ENCODE measurements at places on chromosomes 12 and 14.

DNA sequence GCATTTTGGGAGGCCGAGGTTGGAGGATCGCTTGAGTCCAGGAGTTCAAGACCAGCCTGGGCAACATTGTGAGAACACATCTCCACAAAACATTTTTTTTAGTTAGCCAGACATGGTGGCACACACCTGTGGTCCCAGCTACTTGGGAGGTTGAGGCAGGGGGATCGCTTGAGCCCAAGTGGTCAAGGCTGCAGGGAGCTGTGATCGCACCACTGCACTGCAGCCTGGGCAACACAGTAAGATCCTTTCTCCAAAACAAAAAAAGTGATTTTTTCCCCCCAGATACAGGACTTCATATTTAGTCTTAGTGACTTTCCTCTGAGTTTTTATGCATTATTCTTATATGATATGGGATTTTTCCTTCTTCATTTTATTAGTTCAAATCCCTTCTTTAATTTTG, 20.2 kb downstream of the OXA1L start:
- DNase-seq, result no peak

DNA sequence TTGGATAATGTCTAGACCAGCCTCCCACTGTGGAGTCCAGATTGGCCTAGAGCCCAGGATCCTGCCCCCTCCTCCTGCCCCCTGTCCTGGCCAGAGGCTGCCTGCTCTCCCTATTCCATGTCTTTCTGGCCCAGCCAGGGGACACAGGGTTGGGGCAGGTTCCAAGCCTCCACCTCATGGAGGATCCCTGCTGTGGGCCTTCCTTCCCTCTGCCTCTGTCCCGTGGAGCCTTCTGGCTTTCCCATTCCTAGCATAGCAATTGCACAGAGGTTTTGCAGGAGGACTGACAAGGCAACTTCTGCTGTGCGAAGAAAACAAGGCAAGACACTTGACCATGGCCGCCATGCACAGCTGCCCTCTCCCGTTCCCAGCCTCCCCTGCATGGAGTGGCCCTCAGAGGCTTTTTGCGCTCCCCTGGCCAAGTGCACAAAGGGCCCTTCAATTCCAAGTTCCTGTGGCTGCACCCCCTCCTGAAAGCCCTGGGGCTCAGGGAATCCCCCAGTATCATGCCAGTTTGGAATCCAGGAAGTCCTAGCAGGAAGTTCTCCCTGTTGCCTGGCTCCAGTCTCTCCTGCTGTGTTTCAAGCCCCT, 42.1 kb downstream of the KRT80 start:
- no peak for DNase-seq

DNA sequence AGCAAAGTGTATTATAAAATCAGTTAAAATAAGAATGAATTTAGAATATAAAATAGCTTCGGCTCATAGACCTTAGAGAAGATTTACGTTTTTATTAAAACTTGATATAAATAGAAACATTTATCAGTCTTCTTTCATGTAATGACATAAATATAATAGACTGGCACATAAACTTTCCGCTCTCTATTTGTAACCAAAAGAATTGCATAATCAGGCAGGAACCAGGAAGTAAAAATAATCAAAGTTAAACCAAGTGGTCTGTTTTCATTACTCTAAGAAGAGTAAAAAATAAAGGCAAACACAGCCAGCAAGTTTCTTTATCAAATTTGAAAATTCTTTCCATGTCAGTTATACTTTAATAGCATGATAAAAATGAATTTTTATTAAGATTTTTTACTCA, 46.3 kb upstream of the ATP2A2 start:
- no peak for DNase-seq

DNA sequence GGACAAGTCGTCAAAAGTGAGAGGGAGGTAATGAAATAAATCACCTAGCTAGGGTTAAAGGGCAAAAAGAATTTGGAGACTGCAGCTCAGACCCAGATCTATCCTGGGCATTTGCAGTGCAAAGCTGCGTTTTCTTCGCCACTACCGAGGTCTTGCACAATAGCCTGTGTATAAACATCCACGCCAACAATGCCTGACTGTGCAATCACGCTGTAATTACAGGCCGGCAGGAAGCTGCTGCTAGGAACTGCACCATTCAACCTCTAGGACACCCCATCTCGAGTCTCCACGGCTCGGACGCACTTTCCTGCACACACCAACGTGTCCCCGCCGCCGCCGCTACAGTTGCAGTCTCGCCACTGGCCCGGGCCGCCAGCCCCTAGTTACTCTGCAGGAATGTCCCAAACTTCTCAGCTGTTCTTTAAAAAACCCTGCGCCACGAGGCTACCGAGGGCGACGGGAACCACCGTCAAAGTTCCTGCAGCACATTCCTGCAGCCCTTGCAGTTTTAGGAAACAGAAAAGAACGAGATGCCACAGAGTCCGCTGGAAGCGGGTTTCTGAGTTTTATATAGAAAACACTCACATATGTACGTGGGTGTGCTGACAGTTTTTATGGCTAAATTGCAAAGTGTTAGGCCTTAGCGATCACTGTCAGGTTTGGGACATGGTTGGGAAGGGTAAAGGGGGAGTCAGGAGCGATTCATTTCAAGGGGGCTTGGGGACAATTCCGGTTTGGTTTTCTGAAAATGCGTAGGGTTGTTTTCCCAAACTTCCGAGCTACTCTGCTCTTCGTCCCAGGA, 65.6 kb upstream of the PTGR2 start:
- DNase-seq, result peak; percentile 77

DNA sequence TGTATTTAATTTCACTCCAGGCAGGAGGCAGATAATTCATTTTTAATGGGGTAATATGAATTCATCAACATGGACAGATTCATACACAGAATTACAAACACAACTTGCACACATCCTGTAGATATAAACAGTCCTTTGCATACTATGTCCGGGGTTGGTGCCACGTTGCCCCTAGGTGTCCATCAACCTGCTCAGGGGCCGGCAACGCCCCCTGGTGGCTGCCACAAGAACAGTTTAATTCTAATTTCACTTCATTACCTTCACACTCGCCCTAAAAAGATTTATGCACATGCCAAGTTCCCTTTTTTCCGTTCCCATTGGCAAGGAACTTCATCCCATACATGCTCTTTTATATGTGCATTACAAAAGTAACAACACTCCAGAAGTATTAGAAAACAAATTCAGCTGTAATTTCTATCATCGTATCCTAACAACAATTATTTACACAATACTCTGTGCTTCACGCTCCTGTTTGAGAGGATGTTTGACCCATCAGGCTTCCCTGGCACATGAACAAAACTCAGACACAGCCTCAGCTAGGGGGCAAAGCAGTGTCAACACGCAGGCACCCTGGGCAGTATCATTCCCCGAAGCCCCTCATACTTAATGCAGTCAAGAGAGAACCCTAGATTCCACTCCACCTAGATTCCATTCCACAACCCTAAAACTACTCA, 15.5 kb downstream of the MANSC1 start:
- DNase-seq, result no peak

GRCh38 chr14:49642163-49642562, 7.1 kb upstream of the DNAAF2 start:
- DNase-seq, result no peak

- no peak for DNase-seq
These were observed 1.4 kb downstream of the ACAD10 start for GRCh38 chr12:111687255-111687654.

- DNase-seq, result no peak
These were observed 117.6 kb upstream of the TMCC3 start for GRCh38 chr12:94767956-94768355.

GRCh38 chr12:48970702-48971334, 717 bp downstream of the WNT10B start:
- DNase-seq, result no peak

- no peak for DNase-seq
These were observed 124.5 kb upstream of the LRIG3 start for GRCh38 chr12:59044791-59045190.

DNA sequence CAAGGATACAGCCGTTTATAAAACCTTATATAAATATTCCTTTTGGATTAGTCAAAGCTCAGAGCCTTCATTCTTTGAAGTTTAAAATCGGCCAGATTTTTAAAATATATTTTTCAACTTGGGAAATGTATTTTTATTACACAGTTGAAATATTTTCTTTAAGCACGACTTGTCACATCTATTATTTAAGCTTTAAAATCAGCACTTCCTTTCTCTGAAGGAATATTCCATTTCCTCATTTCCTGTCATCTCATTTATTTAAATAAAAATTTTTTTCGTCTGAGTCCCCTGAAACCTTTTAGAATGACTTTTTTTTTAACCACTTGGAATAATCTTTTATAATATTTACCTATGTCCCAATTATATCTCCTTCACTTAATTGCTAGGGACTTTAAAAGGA, 107.5 kb upstream of the PDE3A start:
- DNase-seq, result no peak

- DNase-seq, result peak; percentile 18
These were observed 253.1 kb downstream of the ANO2 start for GRCh38 chr12:5691943-5692342.

GRCh38 chr14:102927346-102927877, 4.9 kb downstream of the AMN start:
- DNase-seq, result no peak

DNA sequence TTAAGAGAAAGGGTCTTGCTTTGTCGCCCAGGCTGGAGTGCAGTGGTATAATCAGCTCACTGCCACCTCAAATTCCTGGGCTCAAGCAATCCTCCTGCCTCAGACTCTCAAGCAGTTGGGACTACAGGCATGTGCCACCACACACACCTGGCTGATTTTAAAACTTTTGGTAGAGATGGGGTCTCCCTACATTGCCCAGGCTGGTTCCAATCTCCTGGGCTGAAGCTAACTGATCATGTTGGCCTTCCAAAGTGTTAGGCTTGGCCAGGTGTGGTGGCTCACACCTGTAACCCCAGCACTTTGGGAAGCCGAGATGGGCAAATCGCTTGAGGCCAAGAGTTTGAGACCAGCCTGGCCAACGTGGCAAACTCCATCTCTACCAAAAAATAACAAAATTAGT, 43.9 kb upstream of the GCH1 start:
- DNase-seq, result no peak

DNA sequence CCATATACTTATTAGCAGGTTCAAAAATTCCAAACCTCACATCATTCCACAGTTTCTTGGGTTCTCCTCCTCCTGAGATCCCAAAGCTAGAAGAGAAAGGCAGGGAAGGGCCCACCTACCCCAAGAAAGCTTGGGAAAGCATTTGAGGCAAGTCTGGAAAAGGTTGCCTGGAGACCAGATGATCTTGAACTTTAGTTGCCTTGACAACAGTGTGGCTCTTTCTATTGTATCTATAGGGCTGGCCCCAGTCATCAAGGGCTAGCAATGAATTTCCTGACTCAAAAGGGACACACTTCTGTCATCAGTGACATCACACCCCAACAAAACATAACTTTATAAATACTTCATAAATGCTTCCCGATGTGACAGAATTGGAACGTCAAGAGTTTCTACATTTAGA, 40.0 kb downstream of the ZFYVE1 start:
- DNase-seq, result no peak

DNA sequence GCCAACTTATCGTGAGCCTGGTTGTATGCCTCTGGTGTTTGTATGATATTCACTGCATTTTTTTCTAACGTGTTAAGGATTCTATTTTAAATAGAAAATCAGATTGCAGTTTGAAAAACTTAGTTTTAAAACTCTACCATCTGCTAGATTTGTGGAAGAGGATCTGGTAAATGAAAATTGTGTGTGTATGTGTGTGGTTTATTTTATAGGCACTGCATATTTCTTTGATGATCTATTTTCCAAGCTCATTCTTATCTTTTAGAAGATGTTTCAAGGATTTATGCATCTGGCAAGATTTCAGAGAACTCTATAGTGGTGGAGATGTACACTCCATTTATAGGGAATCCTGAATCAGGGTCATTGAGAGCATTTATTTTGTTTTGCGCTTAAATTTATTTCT, 69.8 kb downstream of the HMGA2 start:
- peak; percentile 65 for DNase-seq

GRCh38 chr14:62654641-62655040, 390.6 kb downstream of the KCNH5 start:
- DNase-seq, result no peak

DNA sequence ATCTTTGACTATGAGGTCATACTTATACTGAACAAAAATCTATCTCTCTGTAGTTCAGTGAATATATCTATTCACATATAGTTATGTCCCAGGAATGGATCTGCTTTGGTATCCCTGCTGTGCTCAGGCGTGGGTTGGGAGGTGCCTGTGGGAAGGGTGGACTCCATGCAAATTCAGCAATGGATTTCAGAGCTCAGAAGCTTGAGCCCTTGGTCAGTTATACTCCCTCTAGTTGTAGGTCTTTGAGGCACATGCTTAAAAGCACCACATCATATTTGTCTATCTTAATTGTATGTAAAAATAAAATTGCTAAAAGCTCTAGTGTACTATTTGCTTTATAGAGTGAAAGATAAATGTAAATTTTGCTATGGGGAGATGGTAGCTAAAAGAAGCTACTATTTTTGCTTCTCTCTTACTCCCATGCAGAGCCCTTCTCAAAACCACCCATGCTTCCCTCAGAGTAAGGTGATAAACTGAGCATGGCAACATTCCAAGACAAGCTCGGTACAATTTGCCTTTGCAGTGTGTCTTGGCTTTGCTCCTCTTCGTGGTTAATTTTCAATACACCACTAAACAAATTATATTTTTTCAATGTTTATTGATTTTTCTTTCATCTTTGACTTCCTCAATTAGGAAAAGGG, 54.9 kb downstream of the SLC16A7 start:
- peak; percentile 8 for DNase-seq

GRCh38 chr12:69239922-69240630, 707 bp downstream of the CPSF6 start:
- no peak for DNase-seq

GRCh38 chr12:132423820-132424645, 65.9 kb upstream of the FBRSL1 start:
- no peak for DNase-seq

DNA sequence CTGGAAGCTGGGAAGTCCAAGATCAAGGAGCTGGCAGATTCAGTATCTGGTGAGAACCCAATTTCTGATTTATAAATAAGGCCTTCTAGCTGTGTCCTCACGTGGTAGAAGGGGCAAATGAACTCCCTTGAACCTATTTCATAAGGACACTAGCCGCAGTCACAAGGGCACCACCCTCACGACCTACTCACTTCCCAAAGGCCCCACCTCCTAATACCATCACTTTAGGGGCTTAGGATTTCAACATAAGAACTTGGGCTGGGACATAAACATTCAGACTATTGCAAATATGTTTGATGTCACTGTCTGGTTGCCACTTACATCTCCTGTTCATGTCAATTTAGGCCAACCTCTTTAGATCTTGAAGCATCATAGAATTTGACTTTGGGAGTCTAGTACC, 10.8 kb upstream of the CNIH1 start:
- no peak for DNase-seq

DNA sequence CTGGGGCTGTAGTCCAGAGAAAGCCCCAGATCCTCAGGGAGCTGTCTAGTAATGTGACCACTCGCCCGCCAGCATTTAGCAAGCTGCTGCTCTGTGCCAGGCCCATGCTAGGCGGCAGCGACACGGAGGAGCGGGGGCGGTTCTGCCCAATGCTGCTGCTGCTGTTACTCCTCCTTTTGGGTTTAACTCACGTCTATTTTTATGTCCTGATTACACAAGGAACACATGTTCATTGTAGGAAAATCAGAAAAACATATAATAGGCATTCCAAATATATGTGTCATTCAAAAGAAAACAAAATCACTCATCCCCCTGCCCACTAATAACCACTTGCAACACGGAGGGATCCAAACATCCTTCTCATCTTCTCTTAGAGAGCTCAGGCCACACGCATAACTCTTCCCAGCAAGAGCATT, 30.4 kb downstream of the CCDC92 start:
- peak; percentile 75 for DNase-seq

- no peak for DNase-seq
These were observed 520 bp upstream of the MON2 start for GRCh38 chr12:62466018-62466593.

Measured in fibroblast of skin of left biceps (primary cell).